ENCODE measurements at places on chromosomes 16 and 17.

- no peak for DNase-seq
These were observed 25.3 kb downstream of the USP43 start for GRCh38 chr17:9670596-9670995.

DNA sequence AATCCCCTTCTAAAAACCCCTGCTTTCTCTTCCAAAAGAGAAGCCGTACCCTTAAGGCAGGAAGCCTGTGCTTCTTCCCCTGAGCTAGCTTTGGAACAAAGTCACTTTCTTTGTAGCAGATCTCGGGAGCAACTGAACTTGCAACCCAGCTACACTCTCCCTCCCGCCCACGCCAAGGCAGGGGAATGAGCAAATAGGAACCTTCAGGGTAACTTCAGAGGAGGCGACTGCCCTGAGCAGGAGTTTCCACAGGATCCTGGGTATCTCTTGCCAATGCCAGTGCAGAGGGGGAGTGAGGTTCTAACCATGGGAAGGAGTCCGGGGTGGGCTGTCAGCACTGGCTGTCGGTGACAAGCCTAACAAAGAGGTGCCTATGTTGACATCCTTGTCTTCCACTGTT lies 5.9 kb upstream of the PIRT start:
- DNase-seq, result peak; percentile 8

GRCh38 chr17:75619506-75620431 lies 13.5 kb upstream of the SMIM5 start:
- DNase-seq, result no peak

- no peak for DNase-seq
These were observed 2.0 kb upstream of the KRT13 start for GRCh38 chr17:41507315-41507880.

GRCh38 chr16:80046848-80047247 lies 446.3 kb upstream of the MAF start:
- no peak for DNase-seq

- DNase-seq, result no peak
These were observed 2.6 kb upstream of the N4BP1 start for GRCh38 chr16:48612611-48613010.

- DNase-seq, result no peak
These were observed 3.9 kb upstream of the CRYBA1 start for GRCh38 chr17:29242790-29243189.

DNA sequence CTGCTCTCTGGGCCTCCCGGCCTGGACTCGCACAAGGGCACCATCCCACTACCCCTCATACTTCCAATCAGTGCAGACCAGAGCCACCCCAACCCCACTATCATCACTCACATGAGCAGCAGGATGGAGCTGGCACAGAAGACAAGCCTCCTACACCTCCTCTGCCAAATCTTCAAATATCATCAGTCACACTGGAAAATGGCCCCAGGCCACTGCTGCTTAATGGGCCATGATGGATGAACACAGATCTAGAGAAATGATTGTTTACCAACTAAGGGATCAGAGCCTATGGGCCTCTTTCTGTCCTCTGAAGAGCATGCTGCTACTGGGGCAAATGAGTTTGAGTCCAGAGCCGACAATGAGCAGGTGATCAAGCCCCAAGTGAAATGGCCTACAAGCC lies 165.5 kb downstream of the GRIN2A start:
- no peak for DNase-seq

DNA sequence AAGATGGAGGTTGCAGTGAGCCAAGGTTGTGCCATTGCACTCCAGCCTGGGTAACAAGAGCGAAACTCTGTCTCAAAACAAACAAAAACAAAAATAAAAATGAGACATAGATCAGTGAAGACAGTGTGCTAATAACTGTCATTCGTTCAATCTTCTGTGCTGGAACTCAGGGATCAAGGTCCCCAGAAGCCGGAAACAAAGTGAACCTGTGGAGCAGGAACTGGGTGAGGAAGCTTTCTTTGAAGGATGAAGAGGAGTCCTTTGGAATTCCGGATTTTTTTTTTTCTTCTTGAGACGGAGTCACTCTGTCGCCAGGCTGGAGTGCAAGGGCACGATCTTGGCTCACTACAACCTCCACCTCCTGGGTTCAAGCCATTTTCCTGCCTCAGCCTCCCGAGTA lies 2.1 kb upstream of the SLC2A4 start:
- DNase-seq, result no peak

DNA sequence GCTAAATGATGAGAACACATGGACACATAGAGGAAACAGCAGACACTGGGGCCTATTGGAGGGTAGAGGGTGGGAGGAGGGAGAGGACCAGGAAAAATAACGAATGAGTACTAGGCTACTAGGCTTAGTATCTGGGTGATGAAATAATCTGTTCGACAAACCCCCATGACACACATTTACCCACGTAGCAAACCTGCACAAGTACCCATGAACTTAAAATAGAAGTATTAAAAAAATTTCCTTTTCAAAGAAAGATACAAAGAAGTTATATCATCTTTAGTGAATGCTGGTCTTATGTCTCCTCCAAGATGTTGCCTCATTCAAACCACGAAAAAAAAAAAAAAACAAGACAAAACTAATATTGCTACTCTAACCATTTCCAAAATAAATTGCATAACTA lies 31.7 kb downstream of the MBTD1 start:
- DNase-seq, result no peak

GRCh38 chr17:4206962-4207361 lies 56.8 kb downstream of the ANKFY1 start:
- no peak for DNase-seq

DNA sequence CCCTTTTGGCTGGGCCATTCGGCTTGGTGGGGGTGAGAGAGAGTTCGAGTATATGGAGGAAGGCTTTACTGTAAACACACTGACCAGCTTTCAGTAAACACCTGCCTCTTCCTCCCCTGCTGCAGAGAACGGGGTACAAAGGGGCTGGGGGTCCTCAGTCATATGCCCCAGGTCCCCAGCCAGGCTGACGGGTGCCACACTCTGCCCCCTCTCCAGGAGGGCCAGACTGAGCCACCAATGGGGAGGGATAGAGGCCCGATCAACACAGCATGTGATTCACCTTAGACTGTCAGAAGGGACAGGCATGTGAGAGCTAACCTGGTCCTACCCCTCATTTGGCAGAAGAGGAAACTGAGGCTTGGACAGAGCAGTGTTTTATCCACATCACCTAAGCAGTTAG lies 13.0 kb downstream of the NHERF1 start:
- no peak for DNase-seq

Data from right kidney (tissue), 9 donors.